ENCODE measurements at places on chromosomes 4 and X.

GRCh38 chr4:87050596-87050995, 115.8 kb downstream of the AFF1 start:
- DNase-seq, result no peak

- DNase-seq, result no peak
Observed at GRCh38 chr4:140568507-140569306, at the start of gene UCP1. Gene UCP1 (minus strand): TSS chr4:140568961. CDS start chr4:140568729, 232 bp downstream.

DNA sequence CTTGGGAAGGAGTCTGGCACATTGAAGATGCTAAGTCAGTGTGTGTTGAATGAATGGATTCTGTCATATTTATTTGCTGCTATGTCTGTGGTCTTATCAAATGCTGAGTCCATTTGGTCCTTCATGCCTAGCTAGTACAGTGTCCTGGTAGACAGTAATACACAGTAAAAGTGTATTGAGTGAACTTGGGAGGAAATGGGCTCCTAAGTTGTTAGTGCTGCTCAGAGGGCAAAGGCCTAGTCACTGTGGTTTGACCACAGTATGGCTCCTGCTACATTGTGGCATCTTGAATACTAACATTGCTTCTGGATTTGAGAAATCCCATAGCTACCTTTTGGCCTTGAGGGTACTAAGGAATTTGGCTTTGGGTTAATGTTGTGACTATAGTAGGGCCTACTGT, 33.9 kb downstream of the MTM1 start:
- DNase-seq, result no peak

DNA sequence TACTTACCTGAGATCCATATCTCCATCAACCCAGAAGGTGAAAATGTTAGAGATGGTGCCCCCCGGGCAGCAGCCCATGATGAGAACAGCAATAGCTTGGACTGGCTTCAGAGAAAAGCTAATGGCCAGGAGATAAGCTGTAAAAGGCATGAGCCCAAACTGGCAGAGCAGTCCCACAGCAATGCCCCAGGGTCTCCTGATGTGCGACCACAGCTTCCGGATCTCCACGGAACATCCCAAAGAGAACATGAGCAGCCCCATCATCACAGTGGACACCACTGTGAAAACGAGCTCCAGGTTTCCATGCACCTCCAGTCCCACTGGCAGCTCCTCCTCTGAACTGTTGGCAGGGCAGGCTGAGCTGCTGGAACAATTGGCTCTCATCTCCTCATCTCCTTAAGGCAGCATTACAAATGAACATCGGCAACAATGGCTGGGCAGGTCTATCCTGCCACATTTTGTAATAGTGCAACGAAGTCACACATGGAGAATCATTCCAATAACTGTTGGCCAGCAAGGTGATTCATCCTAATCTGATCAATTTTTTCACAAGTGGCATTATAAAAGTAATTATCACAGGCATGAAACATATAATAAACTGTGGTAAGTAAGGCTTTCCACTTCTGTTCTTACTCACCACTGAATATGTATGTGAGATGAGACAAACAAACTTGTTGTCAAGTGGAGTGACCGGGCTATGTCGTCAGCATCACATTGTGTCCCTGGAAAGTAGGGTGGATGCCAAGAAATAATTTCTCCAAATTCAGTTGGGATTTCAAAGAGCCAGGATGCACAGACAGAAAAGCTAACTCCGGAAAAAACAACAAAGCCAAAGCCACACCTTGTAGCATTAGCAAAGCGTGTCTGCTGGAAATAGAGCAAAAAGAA, at the start of gene SLC10A6:
SLC10A6 (minus strand) TSS at position 653 of the 888 bp plus-strand sequence; CDS start at position 384, 269 bp downstream.
- no peak for DNase-seq

DNA sequence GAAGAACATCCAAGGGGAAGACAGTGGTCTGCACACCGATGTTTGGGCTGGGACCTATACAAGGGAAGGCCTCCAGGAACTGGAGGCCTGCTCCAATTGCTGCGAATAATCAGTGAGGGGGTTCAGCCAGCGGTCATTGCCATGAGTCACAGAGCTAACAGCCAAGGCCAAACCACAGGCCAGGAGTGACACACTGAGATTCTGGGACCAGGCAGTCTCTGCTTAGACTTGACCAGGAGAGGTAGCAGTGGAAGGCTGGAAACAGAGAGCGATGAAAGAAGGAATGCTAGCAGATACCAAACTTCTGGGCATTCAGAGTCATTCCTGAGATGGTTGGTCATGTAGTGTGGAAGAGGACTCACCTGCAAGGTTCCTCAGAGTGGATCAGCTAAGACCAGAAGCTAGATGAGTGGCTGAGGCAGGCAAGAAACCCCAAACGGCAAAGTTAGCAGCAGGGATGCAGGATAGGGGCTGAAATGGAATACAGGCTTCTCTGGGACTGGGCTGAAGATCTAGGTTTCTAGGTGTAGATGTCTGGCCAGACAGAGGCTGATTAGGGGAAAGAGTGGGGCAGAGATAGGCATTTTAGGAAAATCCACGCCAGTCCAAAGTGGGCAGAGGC, 54.7 kb downstream of the CNGA2 start:
- no peak for DNase-seq

- DNase-seq, result no peak
Observed at GRCh38 chr4:29423836-29424721, 1296.1 kb upstream of the PCDH7 start.

DNA sequence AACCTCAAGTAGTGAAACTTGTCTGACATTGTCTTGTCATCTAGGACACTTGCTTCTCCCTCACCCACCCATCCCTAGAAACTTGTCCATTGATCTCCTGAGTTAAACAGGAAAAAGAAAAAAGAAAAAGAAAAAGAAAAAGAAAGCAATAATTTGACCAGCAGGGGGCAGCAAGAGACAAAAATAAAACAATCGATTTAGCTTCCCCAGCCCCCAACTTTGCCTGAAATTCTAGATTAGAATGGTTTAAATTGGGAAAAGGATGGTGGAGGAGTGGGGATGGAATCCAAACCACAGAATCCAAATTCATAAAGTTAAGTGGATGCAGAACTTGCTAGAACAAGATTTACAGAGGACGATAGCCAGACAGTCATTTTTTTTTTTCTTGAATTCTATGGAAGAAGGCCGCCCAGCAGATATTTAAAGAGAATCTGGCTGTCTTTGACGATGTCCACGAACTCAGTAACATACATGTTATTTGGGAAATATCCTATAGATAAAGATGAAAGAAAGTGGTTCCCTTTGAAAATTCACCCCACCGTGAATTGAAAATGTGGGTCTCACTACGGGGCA, 282.9 kb downstream of the USP46 start:
- DNase-seq, result no peak

- no peak for DNase-seq
Observed at GRCh38 chr4:163167333-163167626, 590 bp upstream of the NAF1 start.

GRCh38 chr4:98939892-98940298, 11.0 kb upstream of the EIF4E start:
- no peak for DNase-seq

Measured in NCI-H2081 treated with DMSO at 0.1 percent for 48 hours (cell line).